ENCODE measurements at places on chromosomes 6 and 20.
A peak's percentile ranks its signal among the peaks of the same experiment; 100 is the strongest.

DNA sequence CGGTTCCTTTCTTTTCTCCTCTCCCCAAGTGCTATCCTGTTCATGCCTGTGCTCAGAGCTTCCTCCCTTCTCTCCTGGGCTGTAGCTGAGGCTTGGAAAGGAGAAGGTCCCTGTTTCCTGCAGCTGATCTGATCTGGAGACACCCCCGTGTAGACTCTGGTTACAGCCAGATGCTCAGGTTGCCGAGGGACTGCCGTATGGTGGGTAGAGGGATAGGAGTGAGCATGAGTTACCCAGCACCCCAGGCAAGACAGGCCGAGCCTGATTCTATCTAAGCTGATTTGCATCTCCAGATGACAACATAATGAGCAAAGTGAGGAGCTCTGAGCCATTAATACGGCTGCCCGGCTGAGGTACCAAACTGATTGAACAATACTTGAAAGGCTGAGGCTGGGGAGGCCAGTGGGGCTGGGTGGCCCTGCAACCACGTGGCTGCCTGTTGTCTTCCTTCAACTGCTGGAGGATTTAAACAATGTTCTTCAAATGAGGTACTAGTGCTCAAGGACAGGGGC, 91.8 kb downstream of the ASXL1 start:
- no peak for DNase-seq

GRCh38 chr20:6152777-6153176, 29.9 kb upstream of the FERMT1 start:
- DNase-seq, result no peak

DNA sequence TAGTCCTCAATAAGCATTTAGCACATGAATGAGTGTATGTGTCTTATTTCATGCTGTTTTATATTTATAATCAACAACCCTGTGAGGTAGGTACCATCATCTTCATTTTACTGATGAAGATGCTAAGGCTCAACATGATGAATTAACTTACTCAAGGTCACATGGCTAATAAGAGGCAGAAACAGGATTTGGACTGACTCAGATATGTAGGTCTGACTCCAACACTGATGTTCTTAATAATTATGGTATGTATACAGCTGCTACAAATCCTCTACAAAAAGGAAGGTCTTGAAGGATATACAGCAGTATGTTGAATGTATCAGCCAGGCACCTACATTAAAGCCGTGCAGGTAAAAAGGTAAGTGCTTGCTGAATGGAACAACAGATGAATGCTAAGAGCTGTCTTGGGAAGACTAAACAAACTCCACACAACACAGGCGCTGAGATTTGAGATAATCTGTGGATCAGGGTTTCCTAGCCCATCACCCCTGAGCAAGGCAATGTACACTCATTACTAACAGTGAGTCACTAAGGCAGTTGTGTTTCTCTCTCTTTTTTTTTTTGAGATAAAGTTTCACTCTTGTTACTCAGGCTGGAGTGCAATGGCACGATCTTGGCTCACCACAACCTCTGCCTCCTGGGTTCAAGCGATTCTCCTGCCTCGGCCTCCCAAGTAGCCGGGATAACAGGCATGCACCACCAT, 31.9 kb downstream of the TTI1 start:
- no peak for DNase-seq

DNA sequence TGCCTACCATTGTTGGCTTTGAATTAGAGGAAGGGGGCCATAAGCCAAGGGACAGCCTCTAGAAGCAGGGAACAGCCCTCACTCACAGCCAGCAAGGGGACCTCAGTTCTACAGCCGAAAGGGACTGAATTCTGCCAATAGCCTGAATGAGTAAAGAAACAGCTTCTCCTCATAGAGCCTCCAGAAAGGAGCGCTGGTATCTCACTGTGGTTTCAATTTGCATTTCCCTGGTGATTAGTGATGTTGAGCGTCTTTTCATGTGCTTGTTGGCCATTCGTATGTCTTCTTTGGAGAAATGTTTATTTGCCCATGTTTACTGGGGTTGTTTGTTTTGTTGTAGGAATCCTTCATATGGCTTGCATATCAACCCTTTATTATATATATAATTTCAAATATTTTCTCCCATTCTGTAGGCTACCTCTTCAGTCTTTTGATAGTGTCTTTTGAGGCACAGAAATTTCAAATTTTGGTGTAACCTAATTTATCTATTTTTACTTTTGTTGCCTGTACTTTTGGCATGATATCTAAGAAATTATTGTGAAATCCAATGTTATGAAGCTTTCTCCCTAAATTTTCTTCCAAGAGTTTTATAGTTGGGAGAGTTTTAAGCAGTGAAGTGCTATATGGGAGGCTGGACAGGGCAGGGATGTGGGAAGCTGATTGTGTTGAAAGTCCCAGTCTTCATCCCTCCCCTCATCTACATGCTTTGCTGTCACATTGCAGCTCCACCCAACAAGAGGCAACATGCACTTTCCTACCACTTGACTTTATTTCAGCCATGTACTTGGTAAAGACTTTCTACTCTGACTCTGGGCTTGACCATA, 82.3 kb upstream of the SHLD1 start:
- DNase-seq, result no peak

DNA sequence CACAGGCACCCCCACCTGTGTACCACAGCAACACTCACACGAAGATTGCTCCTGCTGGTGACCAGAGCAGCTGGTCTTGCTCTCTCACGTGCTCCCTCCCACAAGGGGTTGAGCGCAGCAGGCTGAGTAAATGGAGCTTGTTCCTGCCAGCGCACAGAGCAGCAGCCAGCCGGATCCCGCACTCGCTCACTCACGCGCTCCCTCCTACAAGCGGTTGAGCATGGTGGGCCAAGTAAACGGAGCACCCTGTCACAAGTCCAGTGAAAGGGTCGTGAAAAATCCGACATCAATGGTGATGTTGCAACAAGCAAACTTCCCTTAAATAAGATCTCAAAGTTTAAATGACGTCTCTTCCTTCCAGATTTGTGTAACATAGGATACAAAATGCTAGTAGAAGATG, 313.7 kb downstream of the FOXC1 start:
- DNase-seq, result no peak

- no peak for DNase-seq
These were observed 33.2 kb upstream of the AKAP7 start for GRCh38 chr6:131101911-131102680.

DNA sequence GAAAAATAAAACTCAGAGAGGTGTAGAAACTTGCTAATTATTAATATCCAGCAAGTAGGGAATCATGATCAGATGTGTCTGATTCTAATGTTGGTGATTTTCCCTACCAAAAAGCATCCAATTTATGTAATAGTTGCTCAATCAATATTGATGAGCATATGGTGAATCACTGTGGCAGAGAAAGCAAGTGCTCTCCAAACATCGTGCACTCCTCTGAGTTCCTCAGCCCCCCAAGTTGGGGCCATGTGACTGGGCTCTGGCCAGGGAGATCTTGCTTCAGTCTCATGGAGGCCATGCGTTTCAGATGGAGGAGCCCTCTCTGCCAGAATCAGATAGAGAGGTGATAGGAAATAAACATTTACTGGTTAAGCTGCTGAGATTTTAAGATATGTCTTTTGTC, 133.2 kb upstream of the LY86 start:
- DNase-seq, result no peak

- DNase-seq, result peak; percentile 96
These were observed at the start of gene GZF1 for GRCh38 chr20:23361476-23362391. GZF1 (plus strand) TSS chr20:23362182; CDS start chr20:23364384, 2,202 bp downstream.

DNA sequence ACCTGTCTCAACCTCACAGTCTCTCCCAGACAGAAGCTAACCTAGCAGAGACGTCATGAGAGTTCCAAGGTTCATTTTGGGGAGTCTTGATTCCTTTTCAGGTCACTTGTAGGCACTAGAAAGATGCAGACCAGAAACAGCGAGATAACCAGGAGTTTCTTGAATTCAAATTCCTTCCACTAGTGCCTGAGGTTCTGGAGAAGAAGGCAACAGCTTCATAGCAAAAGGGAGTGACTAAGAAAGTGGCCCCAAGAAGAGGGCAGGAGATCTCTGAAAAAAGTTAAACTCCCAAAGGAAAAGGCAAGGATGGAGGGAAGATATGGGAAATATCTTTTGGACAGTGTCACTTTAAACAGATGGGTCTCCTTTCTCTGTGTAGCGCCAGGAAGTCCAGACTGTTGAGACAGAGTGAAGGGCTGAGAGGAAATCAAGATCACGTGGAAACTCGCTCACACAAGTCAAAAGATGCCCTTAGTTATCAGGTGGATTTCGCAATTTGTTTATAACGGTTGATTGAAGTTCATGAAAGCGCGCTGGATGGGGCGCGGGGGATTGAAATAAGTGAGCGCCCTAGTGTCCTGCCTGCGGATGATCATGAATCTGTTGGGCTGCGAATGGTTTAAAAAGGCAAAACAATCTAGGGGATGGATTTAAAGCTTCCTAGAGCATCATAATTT, 4.8 kb upstream of the PRSS16 start:
- DNase-seq, result no peak

GRCh38 chr6:18324706-18325042, 60.3 kb upstream of the DEK start:
- DNase-seq, result no peak

DNA sequence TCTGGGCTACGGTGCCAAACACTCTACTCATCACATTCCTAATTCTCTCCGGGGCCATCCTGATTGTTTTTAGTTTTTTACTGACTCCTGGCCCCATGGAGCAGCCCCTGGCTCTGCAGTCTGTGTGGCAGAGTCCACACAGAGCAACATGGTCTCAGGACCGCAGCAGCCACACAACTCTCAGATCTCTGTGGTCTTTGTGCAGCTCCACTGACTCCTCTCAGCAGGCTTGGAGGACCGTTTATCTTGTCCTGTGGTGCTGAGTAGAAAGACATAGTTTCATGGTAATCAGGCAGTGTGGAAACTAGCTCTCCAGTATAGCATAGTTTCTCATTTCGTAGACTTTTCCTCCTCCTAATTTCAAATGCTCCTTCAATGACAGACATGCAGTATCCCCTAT, 168.4 kb downstream of the EDN1 start:
- no peak for DNase-seq

DNA sequence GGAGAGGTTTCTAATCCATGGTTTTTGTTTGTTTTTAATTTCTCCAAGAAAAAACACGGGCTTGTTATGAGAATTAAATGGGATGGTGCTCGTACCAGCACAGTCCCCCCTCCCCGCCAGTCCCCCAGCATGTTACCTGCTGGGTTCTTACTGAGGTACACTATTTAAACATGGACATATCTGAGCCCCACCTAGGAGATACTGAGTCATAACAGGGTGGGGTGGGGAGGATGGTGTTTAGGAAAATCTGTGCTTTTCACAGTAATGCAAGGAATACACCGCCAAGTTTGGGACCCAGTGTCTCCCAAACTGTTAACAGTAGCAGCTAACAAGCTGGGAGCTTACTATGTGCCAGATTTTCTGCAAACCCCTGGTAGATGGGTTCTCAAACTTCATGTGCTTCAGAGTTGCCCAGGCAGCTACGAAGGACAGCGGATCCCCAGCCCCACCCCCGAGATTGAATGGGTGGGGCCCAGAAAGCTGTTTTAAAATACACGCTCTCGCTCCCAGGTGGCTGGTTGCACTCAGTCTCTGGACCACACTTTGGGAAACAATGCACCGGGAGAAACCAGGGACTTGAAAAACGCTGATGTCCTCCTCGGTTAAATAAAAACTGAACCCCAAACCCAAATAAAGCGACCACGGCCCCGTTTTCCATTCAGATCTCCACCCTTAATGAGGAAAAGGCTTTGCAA, 995 bp downstream of the ZFP64 start:
- DNase-seq, result peak; percentile 20

DNA sequence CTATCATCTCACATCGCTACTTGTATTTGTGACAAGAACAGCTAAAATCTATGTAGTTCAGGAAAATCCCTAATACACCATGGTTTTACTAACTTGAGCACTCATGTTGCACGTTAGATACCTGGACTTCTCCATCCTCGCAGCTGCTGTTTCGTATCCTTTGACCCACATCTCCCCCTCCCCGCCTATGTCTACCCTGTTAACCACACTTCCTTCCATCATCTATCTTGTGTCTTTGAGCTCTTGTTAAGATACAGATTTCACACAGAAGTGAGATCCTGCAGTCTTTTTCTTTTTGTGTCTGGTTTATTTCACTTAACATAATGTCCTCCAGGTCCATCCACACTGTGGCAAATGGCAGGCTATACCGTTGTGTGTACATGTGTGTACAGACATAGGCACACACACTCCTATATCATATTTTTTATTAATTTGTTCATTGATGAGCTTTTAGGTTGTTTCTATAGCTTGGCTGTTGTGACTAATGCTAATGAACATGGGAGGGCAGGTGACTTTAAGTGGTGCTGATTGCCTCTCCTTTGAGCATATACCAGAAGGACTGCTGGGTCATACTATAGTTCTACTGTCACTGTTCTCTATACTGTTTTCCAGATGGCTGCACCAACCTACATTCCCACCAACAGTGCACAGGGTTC, 117.8 kb downstream of the WDR27 start:
- DNase-seq, result peak; percentile 2

DNA sequence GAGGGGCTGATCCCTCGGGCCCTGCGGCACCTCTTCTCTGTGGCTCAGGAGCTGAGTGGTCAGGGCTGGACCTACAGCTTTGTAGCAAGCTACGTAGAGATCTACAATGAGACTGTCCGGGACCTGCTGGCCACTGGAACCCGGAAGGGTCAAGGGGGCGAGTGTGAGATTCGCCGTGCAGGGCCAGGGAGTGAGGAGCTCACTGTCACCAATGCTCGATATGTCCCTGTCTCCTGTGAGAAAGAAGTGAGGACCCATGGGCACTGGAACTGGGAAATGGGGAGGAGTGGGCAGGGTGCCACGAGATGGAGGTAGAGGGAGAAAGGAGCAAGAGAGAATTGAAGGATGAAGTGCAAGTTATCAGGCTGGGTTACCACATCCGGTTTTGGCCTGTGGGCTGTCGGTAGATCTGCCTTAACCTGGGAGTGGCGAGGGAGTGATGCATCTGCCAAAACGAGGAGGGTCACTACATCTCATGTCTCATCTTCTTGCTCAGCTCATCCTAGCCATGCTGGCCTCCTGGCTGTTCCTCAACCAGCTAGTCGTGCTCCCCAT, 5.4 kb upstream of the PHF1 start:
- DNase-seq, result no peak

DNA sequence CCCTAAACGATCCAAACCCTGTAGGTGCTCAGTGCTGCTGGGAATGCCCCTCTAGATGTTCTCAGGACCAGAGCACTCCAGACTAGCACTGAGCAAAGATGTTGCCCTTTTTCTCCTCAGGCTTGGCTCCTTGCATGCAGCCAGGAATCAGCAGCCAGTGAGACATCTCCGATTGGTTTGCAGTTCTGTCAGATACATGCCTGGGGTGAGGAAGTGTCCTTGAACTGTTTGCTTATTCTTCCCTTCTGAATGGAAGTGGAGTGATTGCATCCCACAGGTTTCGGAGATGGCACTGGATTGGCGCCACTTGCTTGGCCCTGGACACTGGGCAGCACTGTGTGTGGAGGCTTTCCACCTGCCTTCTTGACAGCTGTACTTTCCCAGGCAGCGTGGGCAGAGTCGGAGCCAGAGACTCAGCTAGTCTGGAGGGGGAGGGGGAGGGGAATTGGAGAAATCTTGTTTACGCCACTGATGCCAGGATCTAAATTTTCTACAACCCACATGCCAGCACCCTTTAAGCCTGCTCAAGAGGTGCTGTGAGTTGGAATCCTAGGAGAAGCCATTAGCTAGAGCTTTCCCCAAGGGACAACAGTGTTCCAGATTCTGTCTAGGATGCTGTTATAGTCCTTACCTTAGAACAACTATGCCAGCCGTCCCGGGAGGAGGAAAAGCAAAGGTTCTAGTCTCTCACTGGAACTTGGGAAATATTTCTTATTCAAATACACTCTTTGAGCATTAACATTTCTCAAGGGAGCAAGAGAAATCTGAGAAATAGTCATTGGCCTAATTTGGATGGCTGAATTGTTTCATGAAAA, 49.2 kb upstream of the SASH1 start:
- no peak for DNase-seq

Measured in stimulated activated naive CD4-positive, alpha-beta T cell treated with Interleukin-2 at 50 U/mL for 16 hours (primary cell).